ENCODE measurements at places on chromosomes 16 and 17.
A peak's percentile ranks its signal among the peaks of the same experiment; 100 is the strongest.

DNA sequence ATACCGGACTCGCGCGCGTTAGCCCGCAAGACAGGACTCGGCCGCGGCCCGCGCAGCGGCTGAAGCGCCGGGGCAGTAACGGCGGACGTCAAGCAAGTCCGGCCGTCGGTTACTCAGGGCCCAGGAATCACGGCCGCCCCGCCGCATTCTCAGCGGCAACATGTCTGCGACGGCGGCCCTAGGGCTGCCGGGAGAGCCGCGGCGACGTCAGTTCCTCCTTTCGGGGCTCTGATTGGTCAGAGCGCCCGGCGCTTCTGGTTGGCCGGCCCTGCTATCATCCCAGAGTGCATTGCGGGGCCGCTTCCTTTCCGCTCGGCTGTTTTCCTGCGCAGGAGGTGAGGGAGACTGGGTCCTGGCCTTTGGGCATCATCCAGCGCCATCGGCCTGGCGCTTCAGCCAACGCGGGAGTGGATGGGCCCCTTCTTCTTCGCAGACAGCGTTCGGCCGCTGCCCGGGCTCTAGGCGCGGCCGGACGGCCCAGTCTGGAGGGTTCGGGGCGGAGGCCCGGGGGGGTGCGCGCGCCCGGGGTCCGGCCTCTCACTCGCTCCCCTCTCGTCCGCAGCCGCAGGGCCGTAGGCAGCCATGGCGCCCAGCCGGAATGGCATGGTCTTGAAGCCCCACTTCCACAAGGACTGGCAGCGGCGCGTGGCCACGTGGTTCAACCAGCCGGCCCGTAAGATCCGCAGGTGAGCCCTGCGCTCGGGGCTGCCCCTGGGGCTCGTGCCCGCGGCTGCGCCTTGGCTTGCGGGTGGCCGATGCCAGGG is at the start of gene RPL13:
TSS of gene RPL13 (plus strand) at position 305 of the 764 bp plus-strand sequence. CDS start at position 583, 278 bp downstream.
- DNase-seq, result peak; percentile 96

- no peak for DNase-seq
Observed at GRCh38 chr16:53052519-53053501, at the start of gene CHD9NB. CHD9NB (minus strand) TSS chr16:53052897; CDS start chr16:53044158, 8,739 bp downstream.

DNA sequence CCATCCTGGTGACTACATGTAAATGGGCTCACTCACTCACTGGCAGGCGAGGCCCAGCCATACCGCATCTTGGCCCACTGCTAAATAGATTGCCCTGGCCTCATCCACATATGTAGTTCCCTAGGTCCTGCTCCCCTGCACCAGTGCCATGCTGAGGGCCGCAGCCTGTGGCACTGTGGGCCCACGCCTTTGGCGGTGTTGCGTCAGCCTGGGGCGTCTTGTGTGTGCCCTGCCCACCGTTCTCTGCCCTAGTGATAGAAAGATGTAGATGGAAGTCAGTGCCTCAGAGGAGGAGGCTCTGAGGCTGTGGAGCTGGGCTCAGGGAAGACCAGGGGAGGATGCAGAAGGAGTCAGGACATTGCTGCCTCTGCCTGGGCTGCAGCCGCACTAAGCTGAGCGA is 18.9 kb downstream of the C17orf75 start:
- DNase-seq, result no peak

DNA sequence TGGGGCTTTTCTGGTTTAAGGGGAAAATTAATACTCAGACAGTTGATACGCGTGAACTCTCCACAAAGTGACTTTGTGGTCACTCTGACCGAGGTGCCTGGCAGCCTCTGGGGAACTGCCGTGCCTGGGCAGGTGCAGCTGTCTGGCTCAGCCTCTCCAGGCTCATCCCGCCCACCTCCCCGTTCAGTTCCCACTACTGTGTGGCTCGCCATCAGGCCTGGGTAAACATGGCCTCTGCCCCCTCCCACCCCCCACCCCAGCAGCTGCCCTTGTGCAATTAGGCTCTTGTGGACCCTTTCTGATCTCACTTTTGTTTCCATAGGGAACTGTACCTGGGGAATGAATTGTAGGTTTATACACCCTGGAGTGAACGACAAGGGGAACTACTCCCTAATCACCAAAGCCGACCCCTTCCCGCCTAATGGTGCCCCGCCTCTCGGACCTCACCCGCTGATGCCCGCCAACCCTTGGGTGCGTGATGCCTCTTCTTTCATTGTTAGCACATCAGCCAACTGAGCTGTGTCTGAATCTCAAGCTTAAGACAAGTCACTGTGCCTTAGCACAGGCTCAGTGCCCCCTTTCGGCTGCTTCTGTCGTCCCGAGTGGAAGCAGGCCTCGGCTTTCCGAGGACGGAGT is 27.8 kb downstream of the ZC3H18 start:
- DNase-seq, result no peak

GRCh38 chr17:1260086-1260769 is 10.0 kb upstream of the BHLHA9 start:
- no peak for DNase-seq
